D341Med (cell line): ENCODE measurements at places on chromosomes 5 and 9.

DNA sequence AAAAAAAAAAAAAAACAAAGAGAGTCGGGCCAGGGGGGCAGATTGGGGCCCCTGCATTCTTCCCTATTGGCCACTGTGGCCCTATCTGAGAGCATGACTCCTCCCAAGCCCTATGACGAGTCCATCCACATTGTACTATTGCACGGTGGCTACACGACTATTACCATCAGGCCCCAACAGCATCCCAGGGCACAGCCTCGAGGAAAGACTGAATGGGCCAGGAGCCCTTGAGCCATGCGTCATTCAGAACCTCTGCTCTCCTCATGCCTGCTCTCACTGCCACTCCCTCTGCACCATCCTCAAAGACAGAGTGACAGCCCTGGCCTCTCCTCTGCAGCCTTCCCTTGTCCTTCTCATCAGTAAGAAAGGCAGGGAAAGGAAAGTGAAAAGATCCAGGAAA lies 20.2 kb upstream of the ORM1 start:
- DNase-seq, result no peak

DNA sequence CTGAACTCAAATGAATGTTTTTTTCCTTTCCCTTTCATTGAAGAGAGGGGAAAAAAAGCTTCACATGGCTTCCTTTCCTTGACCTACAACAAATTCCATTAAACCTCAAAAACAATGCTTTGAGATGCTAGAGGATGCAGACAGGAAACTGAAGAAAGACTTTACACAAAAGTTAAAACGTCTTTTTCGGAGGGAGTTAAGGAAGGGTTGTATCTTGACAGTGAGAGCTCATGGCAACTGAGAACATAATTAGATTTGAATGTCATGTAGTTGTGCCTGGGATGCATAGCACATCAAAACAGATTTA lies 66.4 kb downstream of the EBF1 start:
- DNase-seq, result no peak

DNA sequence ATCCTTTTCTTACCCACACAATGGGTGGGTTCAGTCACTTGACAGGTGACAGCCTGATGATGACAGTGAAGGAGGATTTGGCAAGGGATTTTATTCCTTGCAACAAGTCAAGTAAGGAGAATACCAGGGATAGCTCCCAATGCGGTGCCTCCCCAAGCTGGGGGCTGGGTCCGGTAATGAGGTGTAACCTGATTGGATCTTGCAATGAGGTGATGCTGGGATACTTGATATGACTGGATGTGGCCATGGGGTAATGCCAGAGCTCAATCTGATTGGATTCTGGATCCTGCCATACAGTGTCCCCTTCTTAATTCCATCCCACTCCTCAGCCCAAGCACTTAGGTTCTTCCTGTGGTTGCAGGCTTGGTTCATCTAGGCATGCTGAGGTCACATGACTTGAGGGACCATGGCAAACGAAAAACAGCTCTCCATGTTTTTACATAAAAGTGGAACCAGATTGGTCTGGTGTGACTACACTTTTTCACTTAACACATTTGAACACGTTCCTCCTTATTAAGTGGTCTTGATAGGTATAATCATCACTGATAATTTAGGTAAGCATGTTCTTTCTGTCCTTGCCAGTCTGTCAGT lies 181.1 kb downstream of the PDZD2 start:
- DNase-seq, result no peak

DNA sequence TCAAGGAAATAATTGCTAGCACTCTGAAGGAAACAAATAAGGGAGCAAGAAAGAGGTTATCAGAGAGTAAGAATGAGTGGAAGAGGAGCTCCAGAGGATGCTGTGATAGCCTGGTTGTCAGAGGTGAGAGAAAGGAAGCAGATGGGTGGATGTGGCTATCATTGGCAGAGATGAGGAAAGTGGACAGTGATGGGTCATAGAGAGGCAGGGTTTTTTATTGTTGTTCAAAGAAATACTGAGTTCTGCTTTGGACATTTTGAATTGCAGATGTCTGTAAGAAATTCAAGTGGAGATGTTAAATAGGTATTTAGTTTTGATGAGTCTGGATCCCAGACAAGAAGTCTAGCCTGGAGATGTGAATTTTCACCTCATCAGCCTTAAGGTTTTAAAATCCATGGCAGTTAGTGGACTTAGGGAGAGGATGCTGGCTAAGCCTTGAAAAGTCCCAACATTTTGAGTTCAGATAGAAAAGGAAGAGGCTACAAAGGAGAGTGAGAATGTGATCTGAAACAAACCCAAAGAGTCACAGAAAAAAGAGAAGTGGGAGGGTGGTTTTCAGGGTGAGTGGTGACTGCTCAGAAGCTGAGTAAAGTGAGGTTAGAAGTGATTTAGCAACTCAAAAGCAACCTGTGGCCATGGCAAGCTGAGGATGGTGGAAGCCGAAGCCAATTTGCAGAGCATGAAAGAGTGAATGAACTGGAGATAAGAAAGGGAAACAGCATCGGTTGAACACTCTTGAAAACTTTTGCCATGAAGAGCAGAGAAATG lies 50.4 kb downstream of the PPIC start:
- no peak for DNase-seq

DNA sequence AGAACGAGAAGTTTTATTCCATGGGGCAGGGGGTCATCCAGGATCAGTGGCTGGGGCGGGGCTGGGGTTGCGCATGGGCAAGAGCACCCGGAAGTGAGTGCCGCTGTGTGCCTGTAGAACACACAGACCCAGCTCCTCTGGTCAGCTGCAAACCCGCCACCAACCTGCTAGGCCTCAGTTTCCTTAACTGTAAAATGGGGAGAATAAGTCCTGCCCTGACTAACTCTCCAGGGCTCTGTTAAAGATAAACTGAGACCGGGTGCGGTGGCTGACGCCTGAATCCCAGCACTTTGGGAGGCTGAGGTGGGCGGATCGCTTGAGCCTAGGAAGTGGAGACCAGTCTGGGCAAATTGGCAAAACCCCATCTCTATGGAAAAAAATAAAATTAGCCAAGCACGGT lies 152.2 kb downstream of the GABBR2 start:
- no peak for DNase-seq

DNA sequence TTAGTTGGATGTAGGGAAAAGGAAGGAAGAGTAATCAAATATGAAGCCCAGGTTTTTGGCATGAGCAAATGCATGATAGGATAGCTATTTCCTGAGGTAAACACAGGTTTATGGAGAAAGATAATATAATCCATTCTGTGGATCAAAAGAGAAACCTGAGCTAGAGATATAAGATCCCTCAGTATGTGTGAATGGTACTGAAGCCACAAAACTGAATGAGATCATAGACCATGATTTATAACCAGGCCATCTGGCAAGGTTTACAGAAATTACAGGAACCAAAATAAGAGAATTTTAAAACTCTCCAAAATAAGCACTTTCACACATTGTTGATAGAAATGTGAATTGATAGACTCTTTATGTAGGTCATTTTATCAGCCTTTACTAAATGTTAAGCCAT lies 28.7 kb upstream of the ECM2 start:
- no peak for DNase-seq

GRCh38 chr9:134459164-134459563 lies 132.9 kb downstream of the RXRA start:
- no peak for DNase-seq

DNA sequence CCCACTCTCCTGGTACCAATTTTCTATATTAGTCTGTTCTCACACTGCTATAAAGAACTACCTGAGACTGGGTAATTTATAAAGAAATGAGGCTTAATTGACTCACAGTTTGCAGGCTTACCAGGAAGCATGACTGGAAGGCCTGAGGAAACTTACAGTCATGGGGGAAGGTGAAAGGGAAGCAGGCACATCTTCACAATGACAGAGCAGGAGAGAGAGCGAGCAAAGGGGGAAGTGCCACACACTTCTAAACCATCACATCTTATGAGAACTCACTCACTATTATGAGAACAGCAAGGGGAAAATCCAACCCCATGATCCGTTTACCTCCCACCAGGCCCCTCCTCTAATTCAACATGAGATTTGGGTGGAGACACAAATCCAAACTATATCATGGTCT lies 72.2 kb downstream of the ATG10 start:
- DNase-seq, result no peak

- no peak for DNase-seq
Measured at GRCh38 chr5:141691286-141691866, 9.3 kb upstream of the ARAP3 start.

GRCh38 chr5:154236011-154236410 lies 45.5 kb downstream of the GALNT10 start:
- DNase-seq, result no peak

DNA sequence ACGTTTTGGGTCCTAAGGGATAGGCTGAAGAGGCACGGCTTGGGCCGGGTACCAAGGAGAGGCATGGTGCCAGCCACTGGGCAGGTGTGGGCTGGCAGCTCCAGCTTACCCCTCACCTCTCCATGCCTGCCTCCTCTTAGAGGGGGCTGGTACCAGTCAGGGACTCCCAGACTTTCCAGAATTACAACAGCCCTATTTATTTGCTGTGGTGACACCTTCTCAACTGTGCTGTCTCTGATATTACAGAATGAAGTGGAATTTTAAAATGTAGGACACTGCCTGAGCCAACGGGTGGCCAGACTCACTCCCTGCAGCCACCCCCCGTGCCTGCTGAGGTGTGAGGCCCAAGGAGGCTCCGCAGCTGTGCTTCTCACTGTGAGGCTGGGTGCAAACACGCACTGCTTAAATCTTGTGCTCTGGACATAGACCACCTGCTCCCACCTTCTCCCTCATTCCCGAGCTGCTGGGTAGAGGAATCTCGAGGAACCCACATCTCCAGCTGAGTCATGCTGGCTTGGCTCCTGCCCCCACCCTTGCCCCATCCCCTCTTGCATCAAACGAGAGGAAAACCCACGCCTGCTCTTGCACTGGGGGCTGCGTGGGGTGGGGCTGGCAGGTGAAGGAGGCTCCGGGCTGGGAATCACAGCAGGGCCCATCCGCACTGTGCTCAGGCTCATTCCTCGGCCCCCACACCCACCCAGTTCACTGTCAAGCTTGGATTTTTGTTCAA lies 47.9 kb downstream of the PRRT1B start:
- no peak for DNase-seq

DNA sequence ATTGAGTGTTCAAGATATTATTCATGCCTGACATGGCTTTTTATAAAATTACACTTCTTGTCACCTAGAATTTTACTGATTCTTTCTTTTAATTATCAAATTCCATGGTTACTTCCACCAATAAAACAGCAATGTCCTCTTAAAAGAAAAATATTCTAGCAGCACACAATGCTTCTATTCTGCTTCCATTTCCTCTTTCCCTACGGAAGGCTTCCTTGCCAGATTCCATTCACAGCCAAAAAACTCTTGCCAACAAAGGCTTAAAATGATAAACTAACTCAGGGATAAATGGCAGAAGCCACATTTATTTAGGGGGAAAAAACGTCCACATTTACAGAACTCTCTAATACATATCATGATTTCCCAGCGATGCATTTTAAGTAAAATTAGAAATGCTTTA lies 111.6 kb downstream of the CTNND2 start:
- DNase-seq, result no peak

- DNase-seq, result peak; percentile 12
Measured at GRCh38 chr9:93257808-93258331, 73.9 kb downstream of the WNK2 start.

GRCh38 chr5:174424219-174425053 lies 299.9 kb upstream of the MSX2 start:
- peak; percentile 56 for DNase-seq

DNA sequence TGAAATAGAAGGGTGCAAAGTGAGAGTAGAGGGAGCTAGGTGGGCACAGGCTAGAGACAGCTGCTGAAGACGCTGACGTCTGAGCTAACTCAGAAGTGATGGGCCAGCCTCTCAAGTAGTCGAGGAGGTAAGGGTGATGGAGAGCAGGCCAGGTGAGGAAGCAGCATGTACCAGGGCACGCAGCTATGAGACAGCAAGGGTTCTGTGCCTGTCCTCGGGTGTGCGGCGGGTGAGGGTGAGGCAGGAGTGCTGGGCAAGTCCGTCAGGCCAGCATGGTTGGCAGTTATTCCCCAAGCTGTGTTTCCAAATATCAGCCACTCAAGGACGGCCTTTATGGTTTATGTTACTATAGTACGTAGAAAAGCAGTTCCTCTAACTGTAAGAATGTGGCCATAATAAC lies 6.2 kb downstream of the RMND5B start:
- DNase-seq, result peak; percentile 11

DNA sequence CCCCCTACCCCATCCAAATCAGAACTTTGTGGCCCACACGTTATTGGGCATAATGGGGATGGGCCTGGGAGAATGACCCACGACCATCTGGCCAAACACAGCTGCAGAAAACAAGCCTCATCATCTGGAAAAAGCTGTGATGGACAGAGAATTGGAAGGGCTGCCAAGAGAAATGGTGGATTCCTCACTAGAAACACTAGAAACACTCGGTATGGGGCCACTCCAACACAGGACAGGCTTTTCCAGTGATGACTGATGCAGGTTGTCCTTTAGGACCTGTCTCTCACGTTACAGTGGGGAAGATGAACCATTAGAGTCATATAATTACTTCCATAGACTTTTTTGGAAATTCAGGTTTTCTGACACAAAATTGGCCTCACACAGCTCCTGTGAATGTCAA lies 172.4 kb upstream of the TARS1 start:
- DNase-seq, result no peak

- no peak for DNase-seq
Measured at GRCh38 chr5:149657324-149657723, 72.8 kb upstream of the PPARGC1B start.

GRCh38 chr5:172853355-172853975 lies 19.4 kb downstream of the ERGIC1 start:
- no peak for DNase-seq

DNA sequence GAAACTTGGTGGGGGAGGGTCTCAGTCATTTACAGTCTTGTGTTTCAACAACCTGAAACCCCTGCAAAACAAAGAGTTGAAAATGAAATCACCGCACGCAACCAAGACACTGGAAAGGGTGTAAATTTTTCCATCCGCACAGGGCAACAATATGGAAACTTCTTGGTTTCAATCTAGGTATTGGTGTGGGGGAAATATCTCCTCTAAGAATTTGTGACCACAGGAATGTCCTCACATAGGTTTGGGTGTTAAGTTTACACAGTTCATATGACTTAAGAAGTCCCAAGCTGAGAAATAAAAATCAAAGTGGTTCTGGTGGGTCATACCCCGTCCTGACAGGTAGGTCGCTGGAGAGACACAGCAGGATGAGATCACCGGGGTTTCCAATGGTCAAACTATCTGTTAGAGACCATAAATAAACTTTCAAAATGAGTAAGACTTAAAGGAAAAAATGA lies 51.9 kb upstream of the PIP5K1B start:
- no peak for DNase-seq

DNA sequence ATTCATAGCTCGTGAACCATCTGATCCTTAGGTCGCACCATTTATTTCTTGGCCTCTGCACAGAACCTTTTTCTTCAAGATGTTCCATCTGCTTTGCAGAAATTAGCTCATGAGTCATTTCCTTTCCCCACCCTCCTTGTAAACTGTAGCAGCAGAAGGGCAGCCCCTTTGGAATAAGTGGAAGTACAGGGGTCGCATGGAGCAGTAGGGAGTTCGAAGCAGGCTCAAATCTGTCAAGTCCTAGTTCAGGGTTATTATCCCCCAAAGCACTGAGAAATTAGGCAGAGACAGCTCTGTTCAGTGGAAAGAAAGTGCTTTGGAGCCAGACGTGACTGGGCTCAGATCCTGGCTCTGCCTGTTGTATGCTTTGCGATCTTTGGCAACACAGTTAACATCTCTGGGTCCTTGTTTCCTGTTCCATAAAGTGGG lies 84.2 kb downstream of the SGCD start:
- no peak for DNase-seq
